ENCODE measurements at places on chromosomes 5 and 9.

DNA sequence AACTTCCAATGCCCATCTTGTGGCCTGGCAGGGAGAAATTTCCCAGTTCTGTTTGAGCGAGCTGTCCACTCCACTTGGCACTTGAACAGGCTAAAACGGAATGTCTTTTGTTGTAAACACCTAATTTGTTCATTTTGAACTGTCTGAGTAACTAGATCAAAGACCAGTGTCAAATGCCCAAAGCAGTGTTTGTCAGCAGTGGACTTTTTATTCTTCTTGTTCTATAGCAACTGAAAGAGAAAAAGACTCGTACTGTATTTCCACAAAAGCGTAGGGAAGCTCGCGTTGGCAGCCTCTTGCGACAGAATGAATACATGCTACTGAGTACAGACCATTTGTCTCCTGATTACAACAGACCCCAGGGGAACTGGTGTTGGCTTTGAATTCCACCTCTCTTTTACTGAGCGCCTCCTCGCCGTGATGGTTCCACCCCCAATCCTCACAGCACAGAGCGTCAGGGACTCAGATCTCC is 601.8 kb upstream of the ZNF608 start:
- no peak for DNase-seq

DNA sequence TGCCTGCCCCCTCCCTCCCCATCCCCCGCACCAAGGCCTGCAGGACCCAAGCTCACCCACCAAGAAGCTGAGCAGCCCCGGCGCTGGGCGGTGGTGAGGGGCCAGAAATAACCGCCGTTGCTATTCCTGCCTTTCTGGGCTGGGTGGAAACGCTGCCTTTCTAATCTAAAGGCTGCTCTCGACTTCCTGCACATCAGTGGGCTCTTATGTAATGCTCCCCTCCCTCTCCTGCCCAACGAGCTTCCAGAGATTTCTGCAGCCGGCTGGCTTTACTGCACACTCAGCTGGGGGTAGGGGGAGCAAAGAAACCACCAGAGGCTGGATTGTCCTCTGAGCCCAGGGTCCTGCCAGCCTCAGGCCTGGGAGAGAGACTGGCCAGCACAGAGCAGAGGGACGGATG is 6.9 kb upstream of the EGR1 start:
- no peak for DNase-seq

DNA sequence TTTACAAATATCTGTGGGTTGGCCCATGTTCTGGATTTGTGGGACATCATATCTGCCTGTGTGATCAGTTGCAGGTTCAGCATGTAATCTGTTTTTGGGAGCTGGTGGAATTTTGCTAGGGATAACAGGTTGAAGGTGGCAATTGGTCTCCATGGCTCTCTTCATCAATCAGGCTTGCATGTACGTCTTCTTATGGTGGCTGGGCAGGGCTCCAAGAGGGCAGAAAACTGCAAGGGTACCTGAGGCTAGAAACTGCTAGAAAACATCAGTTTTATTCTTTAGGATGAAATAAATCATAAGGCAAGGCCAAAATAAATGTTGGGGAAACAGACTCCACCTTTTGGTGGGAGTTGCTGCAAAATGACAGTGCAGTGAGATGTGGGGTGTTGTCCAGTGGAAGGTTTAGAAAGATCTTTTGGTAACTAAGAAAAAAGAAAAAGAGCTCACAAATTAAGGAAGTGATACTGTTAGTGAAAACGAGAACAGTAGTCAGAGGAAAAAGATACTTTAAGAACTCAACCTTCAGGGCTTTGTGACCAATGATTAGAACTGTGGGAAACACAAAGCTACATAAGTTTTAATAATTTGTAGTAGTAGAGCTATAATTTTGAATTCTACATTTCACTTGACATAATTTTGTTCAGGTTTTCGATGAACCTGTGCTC is 300.7 kb upstream of the IZUMO3 start:
- no peak for DNase-seq

GRCh38 chr5:60226128-60226527 is 332.6 kb upstream of the PDE4D start:
- DNase-seq, result no peak

DNA sequence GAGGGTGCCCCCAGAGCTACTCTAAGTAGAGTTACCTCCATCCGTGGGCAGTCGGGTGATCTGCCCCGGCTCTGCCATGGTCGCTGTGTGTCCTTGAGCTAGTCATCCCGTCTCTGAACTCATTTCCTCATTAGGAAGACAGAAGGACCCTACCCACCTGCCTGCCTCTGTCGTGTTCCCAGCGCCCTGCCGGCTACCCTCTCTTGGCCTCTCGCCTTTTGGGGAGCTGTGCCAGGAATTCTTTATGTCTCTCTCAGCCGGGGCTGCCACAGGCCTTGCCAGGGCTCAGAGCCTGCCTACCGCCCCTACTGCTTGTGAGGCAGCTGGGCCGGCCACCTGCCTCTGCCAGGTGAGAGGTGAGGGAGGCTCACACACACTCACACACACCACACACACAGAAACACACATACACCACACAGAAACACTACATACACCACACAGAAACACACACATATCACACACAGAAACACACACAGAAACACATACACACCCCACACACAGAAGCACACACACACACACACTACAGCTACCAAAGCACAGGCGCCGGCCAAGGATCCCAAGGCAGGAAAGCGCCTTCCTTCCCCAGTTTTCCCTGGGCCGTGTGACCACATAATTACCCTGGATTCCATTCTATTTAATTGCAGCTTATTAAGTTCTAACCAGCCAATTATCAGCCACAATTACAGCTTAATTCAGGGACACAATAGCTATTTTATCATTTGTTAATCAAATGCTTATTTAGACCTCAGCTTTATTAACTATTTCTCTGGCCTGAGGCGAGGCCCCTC is 41.7 kb downstream of the UNC5A start:
- DNase-seq, result no peak

DNA sequence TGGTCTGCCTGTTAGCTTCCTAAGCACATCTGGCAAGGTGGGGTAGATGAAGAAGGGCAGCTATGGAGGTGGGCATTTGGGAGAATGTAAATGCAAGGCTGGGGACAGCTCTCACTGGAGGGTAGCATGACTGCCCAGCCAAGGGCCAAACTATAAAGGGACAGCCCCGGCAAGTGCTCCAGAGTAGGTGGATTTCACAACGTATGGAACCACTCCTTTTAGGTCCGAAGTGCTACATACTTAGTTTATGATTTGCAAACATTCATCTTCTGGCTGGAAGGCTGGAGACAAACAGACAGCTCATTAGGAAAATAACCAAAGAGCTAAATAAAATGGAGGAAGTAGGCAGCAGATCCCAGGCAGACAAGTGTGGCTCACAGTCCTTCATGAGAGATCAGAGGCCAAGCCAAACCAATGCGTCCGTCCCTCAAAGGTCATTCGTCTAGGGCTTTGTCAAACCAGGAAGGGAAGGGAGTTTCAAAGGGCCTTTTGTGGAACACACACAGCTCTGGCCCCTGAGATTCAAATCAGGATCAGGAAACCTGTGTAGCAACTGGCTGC is 42.5 kb upstream of the GLRX start:
- no peak for DNase-seq

- no peak for DNase-seq
These were observed 41.6 kb downstream of the LPAR1 start for GRCh38 chr9:110996436-110997220.

GRCh38 chr9:134486596-134486995 is 155.0 kb upstream of the COL5A1 start:
- no peak for DNase-seq

- no peak for DNase-seq
These were observed 294.7 kb downstream of the CSNK1G3 start for GRCh38 chr5:123806644-123807043.

- no peak for DNase-seq
These were observed 8.0 kb downstream of the GAPT start for GRCh38 chr5:58499231-58499630.

DNA sequence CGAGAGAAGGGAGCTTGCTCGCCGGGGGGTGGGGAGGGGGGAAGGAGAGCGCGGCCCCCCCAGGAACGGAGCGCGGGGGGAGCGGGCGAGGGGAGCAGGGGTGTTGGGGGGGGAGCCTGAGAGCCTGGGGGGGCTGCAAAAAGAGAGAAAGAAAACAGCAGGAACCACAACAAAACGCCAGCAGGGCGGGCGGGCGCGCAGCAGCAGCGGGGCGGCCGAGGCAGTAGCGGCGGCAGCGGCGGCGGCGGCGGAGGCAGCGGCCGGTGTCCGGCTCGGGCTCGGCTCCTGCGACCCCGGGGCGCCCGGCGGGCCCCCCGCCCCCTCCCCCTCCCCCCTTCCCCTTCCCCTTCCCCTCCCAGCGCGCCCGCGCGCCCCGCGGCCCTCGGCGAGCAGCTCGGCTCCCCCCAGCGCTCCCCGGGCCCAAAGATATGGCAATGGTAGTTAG is 1.6 kb downstream of the NR2F1 start:
- DNase-seq, result no peak

DNA sequence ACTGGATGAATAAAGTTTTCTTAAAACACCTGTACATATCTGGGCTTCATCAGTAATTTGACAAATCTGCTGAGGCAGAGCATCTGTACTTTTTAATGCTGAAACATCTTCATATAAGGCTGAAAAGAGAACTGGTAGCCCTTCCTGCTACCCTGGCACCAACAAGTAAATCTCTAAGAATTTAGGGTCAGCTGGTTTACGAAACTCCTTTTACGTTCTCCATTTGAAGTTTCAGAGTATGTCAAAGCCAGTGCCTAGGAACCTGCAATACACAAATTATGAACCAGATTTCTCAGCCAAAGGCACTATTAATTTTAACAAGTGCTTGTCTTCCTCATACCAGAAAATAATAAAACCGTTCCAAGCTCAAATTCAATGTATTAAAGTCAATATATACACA is 3.8 kb downstream of the ZFAND5 start:
- DNase-seq, result no peak

GRCh38 chr9:121237916-121238315 is 30.0 kb upstream of the GSN start:
- DNase-seq, result no peak

DNA sequence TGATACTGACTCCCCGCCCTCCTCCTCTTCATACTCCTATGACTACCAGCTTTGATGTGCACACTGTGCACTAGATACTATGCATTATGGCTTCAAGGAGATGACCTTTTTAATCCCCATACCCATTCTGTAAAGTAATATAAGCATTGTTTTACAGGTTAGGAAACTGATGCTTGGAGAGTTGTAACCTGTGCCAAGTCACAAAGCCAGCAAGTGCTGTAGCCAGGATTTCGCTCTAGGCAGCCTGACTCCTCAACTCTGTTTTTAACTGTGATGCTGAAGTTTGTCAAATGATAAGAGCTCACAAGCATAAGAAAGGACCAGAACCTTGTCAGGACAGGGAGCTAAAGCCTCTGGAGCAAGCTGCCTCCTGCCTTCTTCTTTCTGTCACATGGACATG is 461.3 kb downstream of the TMEM232 start:
- no peak for DNase-seq

GRCh38 chr5:89280103-89281037 is 397.4 kb upstream of the MEF2C start:
- DNase-seq, result no peak
